ENCODE measurements at places on chromosomes 2 and 18. TPM values are rescaled to one million over a fixed set of nuclear protein-coding genes. Genes with fewer than 3 reads are reported as not detected.

DNA sequence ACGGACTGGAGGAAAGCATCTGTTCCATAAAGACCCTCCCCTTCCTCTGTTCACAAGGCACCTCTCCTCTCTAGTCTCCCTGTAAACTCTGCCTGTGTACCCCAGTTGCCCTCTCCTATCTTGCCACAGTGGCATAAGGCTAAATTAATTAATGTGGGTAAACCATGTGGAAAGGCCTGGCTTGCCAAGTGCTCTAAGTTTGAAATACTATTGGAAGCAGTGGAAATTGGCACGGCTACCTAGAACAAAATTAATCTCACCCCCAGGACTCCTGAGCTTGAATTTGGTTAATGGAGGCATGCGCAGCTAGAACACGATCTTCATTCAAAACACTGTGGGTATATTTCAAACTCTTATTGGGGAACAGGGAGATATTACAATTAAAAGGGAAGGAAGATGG is 19.2 kb upstream of the SLC14A2 start:
- H3K4me3 ChIP-seq, result no peak overlapping the region
- no peak overlapping the region for H3K27ac ChIP-seq
- no peaks in the 10 kb centered on the region for H3K36me3 ChIP-seq
- no peak for DNase-seq
- no peaks in the 10 kb centered on the region for H3K4me1 ChIP-seq

The UGT1A6 gene
- not detected for total RNA-seq

DNA sequence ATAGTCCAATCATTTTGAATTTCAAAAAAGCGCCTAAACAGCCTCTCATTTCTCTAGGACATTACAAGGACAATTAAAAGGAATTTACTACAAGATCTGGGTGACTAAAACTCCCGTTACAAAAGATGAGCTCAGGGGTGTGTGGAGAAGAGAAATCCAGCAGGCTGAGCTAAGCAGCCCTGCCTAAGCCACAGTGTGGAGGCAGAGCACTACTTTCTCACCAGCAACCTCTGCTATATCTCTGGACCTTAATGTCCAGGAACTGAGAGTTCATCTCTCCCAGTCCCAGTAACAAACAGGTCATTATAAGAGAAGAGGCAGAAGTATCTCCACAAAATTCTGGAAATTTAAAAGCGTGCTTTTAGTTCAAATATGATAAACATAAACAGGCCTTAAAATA is 18.9 kb upstream of the ANKRD62 start:
- no peak overlapping the region for H3K27ac ChIP-seq
- H3K27me3 ChIP-seq, result no peaks in the 10 kb centered on the region
- no peak for DNase-seq
- H3K4me1 ChIP-seq, result no peaks in the 10 kb centered on the region
- no peaks in the 10 kb centered on the region for H3K36me3 ChIP-seq

- H3K27me3 ChIP-seq, result no peaks in the 10 kb centered on the region
- DNase-seq, result no peak
- no peaks in the 10 kb centered on the region for H3K4me1 ChIP-seq
- no peaks in the 10 kb centered on the region for H3K36me3 ChIP-seq
These were observed 308.8 kb upstream of the FIGN start for GRCh38 chr2:164044622-164045021.

DNA sequence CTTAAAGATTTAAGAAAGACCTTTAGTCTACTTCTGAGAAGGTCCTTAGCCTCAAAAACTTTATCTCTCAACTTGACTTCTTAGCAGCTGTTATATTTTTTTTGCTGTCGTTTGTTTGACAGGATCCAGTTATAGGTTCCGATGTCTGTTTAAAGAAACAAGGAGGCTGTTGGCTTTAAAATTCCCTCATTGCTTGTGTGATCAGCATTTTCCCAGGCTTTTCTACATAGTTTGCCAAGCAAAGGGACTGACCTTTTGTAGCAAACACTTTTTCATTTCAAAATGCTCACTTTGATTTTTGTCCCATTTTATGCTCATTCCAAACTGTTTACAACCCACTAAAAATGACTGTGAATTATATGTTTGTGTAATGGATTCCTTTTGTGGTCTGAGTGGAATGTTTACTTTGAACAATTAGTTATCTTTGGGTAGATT is 394.9 kb downstream of the ARHGAP15 start:
- H3K36me3 ChIP-seq, result no peaks in the 10 kb centered on the region
- H3K4me3 ChIP-seq, result no peak overlapping the region
- no peak overlapping the region for H3K27ac ChIP-seq
- no peak for DNase-seq
- H3K4me1 ChIP-seq, result peaks cover 16% of the 10 kb centered on the region
- H3K27me3 ChIP-seq, result no peaks in the 10 kb centered on the region

Data from T-cell (primary cell).